Colonic mucosa (tissue), 4 donors: ENCODE measurements at places on chromosomes 7 and 10. TPM values are rescaled to one million over a fixed set of nuclear protein-coding genes. Genes with fewer than 3 reads are reported as not detected.

GIMAP6 gene
- 7.1 TPM for total RNA-seq

SFRP4 gene
- total RNA-seq = 0.42 TPM

TSPAN13 gene
- total RNA-seq = 156 TPM

GDF2 gene
- not detected for total RNA-seq

GHRHR gene
- total RNA-seq = not detected

- H3K4me1 ChIP-seq = no peaks in the 10 kb centered on the region
- H3K4me3 ChIP-seq = no peak overlapping the region
- no peaks in the 10 kb centered on the region for H3K36me3 ChIP-seq
These were observed 54.2 kb downstream of the DIP2C start for GRCh38 chr10:635088-635861.

- H3K27me3 ChIP-seq = no peaks in the 10 kb centered on the region
- no peaks in the 10 kb centered on the region for H3K36me3 ChIP-seq
- no peaks in the 10 kb centered on the region for H3K4me1 ChIP-seq
- H3K27ac ChIP-seq = no peak overlapping the region
- no peak for DNase-seq
- H3K4me3 ChIP-seq = no peak overlapping the region
These were observed 53.0 kb downstream of the TRUB1 start for GRCh38 chr10:114990991-114991390.

DNA sequence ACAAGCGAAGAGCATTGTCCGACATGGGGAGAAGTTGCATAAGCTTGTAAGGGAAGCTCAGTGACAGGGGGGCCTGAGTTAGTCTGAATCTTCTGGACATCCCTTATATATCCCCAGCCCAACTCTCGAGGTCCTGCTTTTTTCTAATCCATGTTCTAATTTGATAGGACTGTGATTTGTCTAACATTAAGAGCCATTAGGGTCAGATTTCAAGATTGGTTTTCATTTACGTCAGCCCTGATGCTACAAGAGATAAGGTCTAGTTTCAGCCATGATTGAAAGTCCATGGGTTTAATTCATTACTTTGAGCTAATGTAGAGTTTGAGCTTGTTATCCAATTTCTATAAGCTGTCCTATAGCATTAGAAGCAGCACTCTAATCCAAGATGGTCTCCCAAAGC, 20.3 kb downstream of the TLX1 start:
- no peak for DNase-seq
- no peaks in the 10 kb centered on the region for H3K36me3 ChIP-seq
- no peaks in the 10 kb centered on the region for H3K4me1 ChIP-seq
